ENCODE measurements at places on chromosomes 2 and 18.

- DNase-seq, result no peak
Observed at GRCh38 chr2:201781557-201782051, 871 bp upstream of the ALS2 start.

DNA sequence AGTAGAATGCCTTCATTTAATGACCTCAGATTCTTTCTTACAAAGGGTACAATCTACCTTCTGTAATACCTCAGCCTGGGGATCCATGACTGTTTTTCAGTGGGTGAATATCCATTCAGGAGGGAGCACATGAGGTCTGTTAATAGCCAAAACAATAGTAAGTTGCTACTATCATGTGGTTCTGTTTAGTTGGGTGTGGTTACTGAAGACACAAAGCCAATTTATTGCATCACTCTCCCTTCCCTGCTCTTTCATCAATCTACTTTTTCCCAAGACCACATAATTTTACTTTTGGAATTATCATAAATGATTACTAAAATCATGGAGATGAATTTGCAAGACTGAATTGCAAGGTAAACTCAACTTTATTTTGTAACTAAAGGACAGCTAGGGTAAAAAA, 254.2 kb downstream of the GALNT13 start:
- DNase-seq, result no peak

GRCh38 chr2:95031726-95032116, 6.2 kb downstream of the MAL start:
- DNase-seq, result no peak

DNA sequence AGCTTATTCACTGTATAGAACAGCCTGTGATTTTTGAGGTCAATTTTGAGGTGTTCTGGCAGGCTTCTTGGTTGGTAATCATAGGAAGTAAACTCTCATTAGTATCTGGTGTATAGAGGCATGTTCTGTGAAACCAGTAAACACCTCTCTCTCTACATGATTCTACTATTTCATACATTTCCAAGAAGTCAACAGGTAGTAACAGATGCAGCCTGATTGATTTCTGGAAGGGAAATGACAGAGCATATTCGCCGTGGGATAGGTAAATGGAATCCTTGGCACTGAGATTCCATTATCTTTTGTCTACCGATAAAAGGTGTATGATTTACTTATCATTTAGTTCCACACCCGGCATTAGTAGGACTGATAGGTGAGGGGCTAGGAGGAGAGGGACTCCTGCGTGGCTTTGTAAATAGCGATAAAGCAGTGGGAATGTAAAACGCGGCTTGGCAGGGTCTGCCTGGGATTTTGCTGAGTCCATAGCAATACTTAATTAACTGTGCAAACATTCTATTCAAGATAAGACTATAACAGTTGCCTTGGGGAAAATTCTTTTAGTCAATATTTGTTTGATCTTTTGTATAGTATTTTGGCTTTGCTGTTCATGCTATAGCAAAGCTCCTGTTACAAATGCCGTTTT, 32.3 kb downstream of the LYPD6B start:
- no peak for DNase-seq

GRCh38 chr18:72056171-72056570, 488.0 kb downstream of the CBLN2 start:
- DNase-seq, result no peak

- DNase-seq, result no peak
Observed at GRCh38 chr2:1633936-1634587, 110.3 kb downstream of the PXDN start.

- DNase-seq, result peak; percentile 78
Observed at GRCh38 chr2:67871686-67872412, 191.0 kb downstream of the C1D start.

GRCh38 chr2:45826884-45827635, 175.6 kb downstream of the PRKCE start:
- peak; percentile 71 for DNase-seq

DNA sequence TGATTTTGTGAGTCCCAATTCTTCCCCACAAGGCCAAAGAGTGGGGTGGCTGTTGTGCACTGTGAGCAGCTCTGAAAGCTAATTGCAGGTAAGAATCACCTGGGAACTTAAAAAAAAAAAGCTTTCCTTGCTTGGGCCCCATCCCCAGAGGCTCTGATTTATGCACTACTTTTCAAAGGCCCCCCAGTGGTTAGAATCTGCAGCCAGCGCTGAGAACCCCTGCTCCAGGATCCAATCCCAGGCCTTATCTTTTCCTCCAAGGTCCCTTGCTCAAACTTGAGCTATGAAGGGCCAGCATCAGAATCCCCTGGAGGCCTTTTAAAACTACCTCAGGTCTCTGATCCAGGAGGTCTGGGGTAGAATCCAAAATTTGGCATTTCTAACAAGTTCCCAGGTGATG, 156.8 kb downstream of the UXS1 start:
- DNase-seq, result no peak

DNA sequence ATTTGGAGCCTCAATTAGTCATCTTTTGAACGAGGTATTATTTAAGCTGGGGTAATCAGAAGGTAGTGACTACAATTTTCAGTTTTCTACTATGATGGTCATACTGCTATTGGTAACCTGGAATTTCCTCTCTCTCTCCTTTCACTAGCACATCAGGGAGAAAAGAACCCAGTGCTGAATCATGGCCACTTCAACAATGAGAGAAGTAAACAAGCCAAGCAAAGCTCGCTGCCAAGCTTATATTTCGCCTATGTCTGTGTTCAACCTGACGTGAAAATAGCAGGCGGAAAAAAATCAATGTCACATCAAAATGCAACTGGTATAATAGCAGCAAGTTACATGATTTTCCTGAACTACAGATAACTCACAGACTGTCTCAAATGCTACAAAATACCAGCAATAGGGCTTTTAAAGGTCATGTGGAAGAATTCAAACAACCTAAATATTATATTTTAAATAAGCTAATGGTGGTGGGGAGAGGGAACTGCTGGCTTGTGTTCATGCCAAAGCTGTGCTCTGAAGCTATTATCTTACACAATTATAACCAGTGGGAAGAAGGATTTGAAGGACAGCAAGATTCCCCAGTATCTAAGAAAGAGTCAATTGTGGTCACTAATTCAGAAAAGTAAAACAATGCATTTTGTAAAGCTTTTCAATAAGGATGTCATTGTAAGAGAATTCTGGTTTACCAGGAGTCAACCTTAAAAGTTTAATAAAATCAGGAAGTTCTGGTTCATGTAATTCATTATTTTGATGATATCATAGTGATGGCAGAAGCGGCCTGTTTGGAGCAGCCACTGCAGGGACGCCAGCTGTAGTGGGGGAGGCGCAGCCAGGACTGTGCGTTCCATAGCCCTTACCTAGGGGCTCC, 38.0 kb downstream of the RNF152 start:
- no peak for DNase-seq

GRCh38 chr18:50297621-50298442, 10.3 kb upstream of the CXXC1 start:
- DNase-seq, result peak; percentile 38

DNA sequence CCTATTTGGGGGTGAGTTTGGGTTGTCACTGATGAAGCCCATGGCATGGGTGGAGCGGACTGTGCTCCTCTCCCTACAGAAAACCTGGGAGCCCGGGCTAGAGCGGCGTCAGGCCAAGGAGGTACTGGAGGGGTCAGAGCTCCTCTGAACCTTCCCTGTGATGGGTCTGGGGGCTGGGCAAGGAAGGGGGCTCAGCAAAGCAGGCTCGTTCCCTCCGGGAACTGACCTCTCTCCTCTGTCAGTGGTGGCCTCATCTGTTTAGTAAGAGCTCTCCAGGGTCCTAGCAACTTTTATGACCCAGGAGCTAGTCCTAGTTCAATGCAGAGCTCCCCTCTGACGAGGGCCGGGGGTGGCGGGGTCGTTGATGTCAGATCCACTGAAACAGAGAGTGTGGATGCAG, 62.4 kb upstream of the OTOF start:
- no peak for DNase-seq

GRCh38 chr18:67549946-67550345, 33.4 kb upstream of the DSEL start:
- DNase-seq, result no peak

- no peak for DNase-seq
Observed at GRCh38 chr2:48439102-48439501, 90.9 kb upstream of the STON1 start.

DNA sequence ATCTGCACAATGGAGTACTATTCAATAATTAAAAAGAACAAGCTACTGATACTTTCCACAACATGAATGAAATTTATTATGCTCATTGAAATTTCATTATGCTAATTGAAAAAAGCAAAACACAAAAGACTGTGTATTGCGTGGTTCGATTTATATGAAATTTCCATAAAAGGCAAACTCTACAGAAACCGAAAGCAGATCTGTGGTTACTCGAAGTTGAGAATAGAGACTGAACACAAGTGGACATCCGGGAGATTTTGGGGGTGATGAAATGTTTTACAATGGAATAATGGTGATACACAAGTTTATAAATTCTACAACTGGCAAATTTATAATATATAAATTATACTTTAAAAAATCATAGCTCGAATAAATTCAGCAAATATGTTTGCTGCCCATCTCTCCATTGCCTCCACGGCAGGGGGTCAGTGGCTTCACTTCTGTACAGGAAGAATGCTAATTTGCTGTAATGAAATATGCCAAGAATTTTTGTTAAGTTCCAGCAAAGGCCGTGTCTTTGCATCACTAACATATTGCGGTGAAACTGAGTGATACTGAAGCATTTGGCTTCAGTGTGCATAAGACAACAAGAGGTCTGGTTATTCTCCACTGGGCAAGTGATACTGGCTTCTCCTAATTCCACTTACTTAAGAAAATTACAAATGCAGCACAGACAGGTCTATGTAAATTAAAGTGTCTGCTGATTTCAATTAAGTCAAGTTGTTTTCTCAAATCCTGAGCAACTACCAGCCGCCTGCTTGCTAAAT, 96.7 kb downstream of the TMEM163 start:
- no peak for DNase-seq

DNA sequence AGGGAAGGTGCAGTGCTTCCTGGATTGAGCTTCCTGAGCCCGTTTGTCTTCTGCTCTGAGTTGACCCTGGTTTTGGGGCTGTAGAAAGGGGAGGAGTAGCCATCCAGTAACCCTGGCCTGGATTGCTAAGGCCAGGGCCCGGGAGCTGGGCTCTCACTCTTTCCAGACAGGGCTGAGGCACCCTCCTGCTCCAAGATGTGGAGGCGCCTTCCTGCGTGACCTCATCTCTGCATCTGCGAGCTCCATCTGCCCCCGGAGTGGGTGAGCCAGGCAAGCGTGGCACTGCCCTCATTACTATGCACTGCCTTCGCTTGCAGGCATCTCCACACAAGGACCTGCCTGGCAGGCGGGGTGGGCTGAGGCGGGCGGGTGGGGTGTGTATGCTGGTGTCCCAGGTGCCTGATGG, 58.0 kb downstream of the RAB31 start:
- no peak for DNase-seq

DNA sequence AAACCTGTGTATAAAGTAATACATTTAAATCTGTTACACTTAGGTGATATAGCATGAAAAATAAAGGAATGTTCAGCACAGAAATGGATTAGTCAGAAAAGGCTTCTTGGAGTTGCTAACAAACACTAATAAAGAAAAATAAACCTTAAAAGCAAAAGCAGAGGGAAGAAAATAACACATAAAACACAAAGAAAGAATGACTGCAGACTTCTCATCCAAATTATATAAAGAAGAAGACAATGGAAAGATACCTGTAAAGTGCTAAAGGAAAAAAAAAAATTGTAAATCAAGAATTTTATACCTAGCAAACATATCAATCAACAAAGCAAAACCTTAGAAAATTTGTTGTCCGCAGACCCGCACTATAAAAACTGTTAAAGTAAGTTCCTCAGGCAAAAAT, 63.6 kb downstream of the EXOC6B start:
- no peak for DNase-seq

GRCh38 chr2:225009768-225010167, 32.5 kb downstream of the DOCK10 start:
- no peak for DNase-seq

DNA sequence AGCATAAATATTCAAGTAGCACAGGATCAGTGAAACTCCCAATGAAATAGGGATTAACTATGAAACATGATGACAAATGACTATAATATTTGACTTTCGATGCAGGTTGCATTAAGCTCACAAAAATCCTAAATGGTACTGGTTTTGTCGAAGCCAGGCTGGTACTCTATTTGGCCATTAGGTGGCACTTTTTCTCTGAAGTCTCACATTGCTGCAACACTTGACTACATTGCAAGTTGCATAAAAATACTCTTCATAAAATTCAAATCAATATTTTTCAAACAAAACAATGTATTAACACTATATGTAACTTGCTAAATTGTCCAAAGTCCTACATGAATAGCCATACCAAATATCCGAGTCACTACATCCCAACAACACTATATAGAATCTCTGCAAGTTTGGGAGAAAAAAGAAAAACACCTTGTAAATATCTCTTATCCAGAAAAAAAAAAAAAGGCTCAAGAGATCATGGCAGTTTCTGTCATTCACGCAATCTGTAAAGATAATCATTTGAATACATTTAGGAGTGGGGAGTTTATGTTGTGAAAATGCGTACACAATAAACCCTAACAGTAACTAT, 9.5 kb downstream of the RTTN start:
- peak; percentile 46 for DNase-seq

- no peak for DNase-seq
Observed at GRCh38 chr2:168244318-168244717, 3.1 kb downstream of the STK39 start.

DNA sequence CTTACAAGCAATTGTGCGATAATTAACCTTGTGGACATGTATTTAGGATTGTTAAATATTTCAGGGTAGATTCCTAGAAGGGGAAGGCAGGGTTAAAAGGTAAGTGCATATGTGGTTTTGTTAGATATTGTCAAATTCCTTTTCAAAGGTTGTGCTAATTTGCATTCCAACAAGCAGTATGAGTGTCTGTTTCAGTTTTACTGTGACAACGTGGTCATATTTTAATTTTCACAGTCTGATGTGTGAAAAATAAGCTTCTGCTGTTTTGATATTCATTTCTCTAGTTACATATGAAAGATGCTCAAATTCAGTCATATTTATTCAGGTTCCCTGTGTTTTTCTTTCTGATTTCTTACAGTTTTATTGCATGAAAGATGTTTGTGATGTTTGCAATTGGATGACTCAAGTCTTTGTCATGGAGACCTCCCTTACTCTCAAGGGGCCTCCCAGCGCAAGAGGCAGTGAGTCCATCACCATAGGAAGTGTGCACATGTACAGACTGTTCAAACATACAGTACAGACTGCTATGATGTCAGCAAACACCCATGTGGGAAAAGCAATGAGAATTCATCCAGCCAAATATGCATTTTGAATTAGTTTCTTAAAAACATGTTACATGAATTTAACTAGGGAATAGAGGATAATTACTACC, 310.8 kb downstream of the GALR1 start:
- DNase-seq, result no peak

DNA sequence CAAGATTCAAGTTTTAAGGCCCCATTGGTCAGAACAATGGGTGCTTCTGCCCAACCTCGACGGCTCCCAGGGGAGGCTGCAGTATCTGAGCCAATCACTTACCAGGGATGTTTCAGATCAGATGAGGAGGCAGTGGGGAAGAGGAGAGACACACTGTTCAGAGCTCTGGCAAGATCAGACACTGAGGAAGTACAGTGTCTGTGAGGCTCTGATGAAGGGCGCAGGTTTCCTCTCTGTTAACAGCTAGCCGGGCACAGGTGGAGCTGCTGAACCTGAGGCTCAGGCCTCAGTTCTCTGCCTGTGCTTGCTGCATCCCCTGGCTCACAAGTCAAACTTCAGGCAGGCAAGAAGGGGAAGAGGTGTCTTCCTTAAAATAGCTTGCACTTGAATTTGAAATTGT, 69.7 kb downstream of the TPO start:
- no peak for DNase-seq

Measured in stromal cell of bone marrow (primary cell).